ENCODE measurements at places on chromosomes 4 and X. TPM values are rescaled to one million over a fixed set of nuclear protein-coding genes. Genes with fewer than 3 reads are reported as not detected.

The CD38 gene
- not detected for polyA plus RNA-seq

The MND1 gene
- 4.3 TPM for polyA plus RNA-seq

The CNGA1 gene
- not detected for polyA plus RNA-seq

The RHOXF1 gene
- polyA plus RNA-seq = not detected

The CYLC1 gene
- not detected for polyA plus RNA-seq

The PRR27 gene
- not detected for polyA plus RNA-seq

The TIMP1 gene
- polyA plus RNA-seq = 14,059 TPM

The ARHGAP36 gene
- polyA plus RNA-seq = not detected

The L1CAM gene
- polyA plus RNA-seq = 0.38 TPM

The PABPC5 gene
- polyA plus RNA-seq = 3.4 TPM

The HELT gene
- polyA plus RNA-seq = not detected

The PDE5A gene
- polyA plus RNA-seq = 8.0 TPM

The UGT2B11 gene
- not detected for polyA plus RNA-seq

The APELA gene
- not detected for polyA plus RNA-seq

The SH3D19 gene
- 29.1 TPM for polyA plus RNA-seq

The TMEM184C gene
- 30.9 TPM for polyA plus RNA-seq

The C4orf50 gene
- not detected for polyA plus RNA-seq

The TNIP3 gene
- polyA plus RNA-seq = 2.2 TPM

The GPC3 gene
- polyA plus RNA-seq = not detected

The ZCCHC12 gene
- polyA plus RNA-seq = not detected

The ASIC5 gene
- polyA plus RNA-seq = not detected

The TMEM156 gene
- polyA plus RNA-seq = not detected

The AMTN gene
- polyA plus RNA-seq = not detected

The MAOA gene
- polyA plus RNA-seq = 0.09 TPM

The GAGE2A gene
- not detected for polyA plus RNA-seq

The TCP11X2 gene
- not detected for polyA plus RNA-seq

The CDKL2 gene
- not detected for polyA plus RNA-seq

The SGCB gene
- 108 TPM for polyA plus RNA-seq

The LGI2 gene
- polyA plus RNA-seq = not detected

The TEX13D gene
- not detected for polyA plus RNA-seq

The SASH3 gene
- polyA plus RNA-seq = 0.27 TPM

The TMEM150C gene
- 0.84 TPM for polyA plus RNA-seq
